ENCODE measurements at places on chromosomes 5 and 9. TPM values are rescaled to one million over a fixed set of nuclear protein-coding genes. Genes with fewer than 3 reads are reported as not detected.

DNA sequence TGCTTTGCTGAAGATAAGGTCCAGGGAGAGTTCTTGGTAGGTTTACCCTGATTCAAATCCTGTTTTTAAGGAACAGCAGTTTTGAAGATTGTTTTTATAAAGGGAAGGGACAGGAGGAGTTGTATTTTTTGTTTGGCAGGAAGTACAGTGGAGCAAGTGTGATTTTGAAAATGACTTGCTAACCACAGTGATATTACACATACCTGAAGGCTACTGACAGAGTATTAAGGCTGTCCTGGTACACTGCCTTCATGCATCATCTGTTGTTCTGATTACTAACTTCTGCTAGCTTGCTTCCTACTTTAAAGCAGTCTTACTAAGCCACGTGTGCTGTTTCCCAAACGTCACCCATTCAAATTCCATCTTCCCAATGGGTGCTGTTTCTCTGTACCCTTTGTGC is 559.5 kb upstream of the SGCD start:
- DNase-seq: no peak

GRCh38 chr9:128096616-128097536 is 28.8 kb downstream of the SLC25A25 start:
- no peak for DNase-seq

DNA sequence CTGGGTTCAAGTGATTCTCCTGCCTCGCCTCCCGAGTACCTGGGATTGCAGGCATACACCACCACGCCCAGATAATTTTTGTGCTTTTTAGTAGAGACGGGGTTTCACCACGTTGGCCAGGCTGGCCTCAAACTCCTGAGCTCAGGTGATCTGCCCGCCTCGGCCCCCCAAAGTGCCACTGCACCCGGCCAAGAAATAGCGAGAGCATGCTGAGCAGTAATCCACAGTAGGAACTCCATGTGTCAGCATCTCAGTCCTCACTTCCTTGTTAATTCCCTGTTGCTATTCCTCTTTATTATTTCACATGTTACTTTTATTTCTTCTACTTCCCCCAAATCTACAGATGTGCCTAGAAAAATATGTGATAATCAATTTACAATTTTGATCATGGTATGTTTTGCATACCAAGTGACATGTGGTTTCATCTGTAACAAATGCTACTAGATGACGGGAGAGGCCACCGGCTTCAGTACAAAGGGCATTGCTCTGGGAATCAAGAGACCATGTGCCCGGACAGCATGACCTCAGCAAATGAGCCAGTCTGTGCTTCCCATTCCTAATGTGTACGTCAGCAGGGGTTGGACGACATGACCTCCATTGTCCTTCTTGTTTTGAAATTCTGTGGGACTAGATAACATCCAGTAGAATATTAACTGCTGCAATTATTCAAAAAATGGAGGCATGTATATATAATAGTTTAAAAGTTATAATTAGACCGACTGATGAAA is 61.6 kb downstream of the FNBP1 start:
- peak; percentile 91 for DNase-seq

- peak; percentile 56 for DNase-seq
Measured at GRCh38 chr5:34685485-34686165, 29.5 kb downstream of the RAI14 start.

GRCh38 chr9:694403-695154 is 146.9 kb upstream of the DMRT1 start:
- peak; percentile 97 for DNase-seq

- no peak for DNase-seq
Measured at GRCh38 chr5:83957188-83957587, 236.5 kb upstream of the HAPLN1 start.

- no peak for DNase-seq
Measured at GRCh38 chr5:89504051-89504450, 621.1 kb upstream of the MEF2C start.

DNA sequence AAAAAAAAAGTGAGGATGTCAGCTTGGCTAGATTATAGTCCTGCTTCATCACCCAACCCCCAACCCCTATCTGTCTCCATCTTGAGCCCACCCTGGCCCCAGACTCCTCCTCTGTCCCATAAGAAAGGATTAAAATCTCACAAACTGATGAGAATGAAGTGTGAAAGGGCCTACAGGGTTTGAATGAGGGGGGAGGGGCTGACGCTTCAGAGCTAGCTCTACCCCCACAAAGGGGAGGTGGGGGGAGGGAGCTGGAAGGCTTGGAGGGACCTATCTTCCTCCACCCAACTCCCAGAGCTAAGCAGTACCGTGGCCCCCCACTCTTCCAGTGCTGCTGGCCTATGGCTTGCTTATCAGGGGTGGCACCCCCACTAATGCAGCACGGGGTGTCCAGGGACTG is 43.7 kb upstream of the HAND1 start:
- no peak for DNase-seq

- DNase-seq: no peak
Measured at GRCh38 chr5:107817951-107818350, 147.2 kb upstream of the EFNA5 start.

DNA sequence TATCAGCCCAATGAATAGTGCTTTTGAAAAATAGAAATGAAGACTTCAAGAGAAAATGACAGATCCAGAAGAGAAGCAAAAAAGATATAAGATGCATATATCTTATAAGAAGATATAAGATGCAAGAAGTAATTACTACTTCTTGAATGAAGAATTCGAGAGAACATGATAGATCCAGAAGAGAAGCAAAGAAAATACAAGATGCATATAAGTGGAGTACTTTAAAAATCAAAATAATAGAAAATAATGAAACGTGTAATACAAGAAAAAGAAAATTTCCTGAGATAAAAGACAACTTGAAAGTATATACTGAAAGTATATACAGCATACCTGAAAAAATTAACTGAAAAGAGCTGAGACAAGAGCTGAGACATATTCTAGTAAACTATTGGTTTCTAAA is 76.7 kb downstream of the DROSHA start:
- no peak for DNase-seq

DNA sequence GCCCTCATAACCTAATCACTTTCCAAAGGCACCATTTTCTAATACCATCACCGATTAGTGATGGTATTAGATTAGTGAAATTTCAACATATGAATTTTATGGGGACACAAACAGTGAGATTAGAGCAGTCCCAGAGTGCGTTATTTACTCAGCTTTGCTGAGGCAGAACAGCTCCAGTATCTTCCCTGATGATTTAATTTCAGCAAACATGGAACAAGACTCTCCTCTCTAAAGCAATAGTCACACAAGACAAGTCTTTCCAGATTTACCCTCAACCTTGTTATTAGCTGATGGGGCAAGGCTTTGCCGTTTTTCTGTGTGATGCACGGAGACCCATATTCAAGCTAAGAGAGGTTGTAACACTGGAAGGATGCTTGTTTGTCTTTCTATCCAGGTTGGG is 333.4 kb downstream of the FBXL7 start:
- no peak for DNase-seq

GRCh38 chr9:129334105-129334935 is 156.3 kb upstream of the IER5L start:
- DNase-seq: peak; percentile 56

- DNase-seq: no peak
Measured at GRCh38 chr5:171032435-171032973, 170.7 kb downstream of the RANBP17 start.

DNA sequence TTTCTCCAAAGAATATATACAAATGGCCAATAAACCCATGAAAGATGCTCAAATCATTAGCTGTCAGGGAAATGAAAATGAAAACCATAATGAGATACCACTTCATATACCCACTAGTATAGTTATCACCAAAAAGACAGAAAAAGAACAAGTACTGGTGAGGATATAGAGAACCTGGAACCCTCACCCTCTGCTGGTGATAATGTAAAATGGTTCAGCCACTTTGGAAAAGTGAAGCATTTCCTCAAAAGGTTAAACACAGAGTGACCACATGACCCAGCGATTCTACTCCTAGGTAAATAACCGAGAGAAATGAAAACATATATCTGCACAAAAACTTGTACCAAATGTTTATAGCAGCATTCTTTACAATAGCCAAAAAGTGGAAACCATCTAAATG is 72.0 kb downstream of the HSD17B3 start:
- no peak for DNase-seq

Gene TAF11L10
- total RNA-seq: not detected

Gene BTNL3
- not detected for total RNA-seq

Gene FBXO10
- 17.0 TPM for total RNA-seq

Gene FCN2
- total RNA-seq: not detected

Gene PDCD1LG2
- 4.4 TPM for total RNA-seq

Gene ABO
- under 0.01 TPM for total RNA-seq

Gene TPPP
- 0.14 TPM for total RNA-seq

Gene AFAP1L1
- 264 TPM for total RNA-seq

Gene ZFP62
- total RNA-seq: 21.5 TPM

Gene CD274
- 17.7 TPM for total RNA-seq

Gene RNF224
- not detected for total RNA-seq
